IPS-NIHi11 (cell line): ENCODE measurements at places on chromosomes 4 and X.
A peak's percentile ranks its signal among the peaks of the same experiment; 100 is the strongest.

DNA sequence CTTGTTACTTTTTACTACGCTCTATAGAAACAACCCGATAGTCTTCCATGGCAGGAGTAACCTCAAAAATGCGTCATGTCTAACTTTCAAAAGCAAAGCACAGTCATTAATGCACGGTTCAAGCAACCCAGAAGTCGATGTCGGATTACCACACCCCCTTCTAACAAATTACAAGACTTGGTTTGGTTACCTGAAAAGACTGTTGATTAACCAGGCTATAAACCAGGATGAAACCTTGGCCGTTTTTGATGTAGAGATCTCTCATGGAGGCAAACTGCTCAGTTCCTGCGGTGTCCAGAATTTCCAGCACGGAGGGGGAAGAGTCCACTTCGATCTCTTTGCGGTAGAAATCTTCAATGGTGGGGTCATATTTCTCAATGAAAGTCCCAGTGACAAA lies 2.4 kb downstream of the RAP2C start:
- DNase-seq, result no peak

DNA sequence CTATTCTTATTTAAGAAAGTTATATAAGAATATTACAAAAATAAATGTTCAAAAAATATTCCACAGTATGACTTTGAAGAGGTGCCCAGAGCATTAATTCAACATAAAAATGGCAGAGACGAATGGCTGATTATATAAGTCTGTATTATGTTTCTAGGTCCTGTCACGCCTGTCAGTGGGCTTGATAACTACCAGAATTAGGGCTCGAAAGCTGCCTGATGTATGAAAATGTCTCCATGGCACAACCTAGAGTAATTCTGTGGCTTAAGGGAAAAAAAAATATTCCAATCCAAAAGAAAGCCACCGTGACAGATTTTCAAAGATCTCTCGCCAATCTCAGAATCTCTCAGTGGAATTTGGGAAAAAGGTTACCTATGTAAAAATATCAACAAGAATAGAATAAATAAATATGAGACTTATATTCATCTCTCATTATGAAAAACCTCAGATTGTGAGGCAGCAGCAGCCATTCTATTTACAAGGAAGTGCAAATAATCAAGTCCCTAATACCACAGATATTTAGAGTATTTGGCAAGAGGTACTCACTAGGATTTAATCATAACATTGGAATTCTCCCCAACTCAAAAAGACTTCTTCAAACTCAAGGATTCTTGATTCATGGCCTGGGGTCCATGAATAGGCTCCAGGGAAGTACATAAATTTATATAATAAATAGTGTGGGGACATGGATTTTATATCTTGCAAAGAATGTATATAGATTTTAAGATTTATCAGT lies 489.1 kb upstream of the INTU start:
- no peak for DNase-seq

DNA sequence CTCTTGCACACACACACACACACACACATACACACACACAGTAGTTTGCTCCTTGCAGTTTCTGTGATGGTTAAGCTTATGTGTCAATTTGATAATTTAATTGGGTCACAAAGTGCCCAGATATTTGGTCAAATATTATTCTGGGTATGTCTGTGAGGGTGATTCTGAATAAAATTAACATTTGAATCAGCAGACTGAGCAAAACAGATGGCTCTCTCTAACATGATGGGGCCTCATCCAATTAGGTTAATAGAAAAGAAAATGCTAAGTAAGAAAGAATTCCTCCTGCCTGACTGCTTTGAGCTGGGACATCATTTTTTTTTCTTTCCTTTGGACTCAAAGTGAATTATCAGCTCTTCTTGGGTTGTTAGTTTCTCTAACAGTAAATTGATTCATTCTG lies 191.2 kb upstream of the INTU start:
- DNase-seq, result no peak

DNA sequence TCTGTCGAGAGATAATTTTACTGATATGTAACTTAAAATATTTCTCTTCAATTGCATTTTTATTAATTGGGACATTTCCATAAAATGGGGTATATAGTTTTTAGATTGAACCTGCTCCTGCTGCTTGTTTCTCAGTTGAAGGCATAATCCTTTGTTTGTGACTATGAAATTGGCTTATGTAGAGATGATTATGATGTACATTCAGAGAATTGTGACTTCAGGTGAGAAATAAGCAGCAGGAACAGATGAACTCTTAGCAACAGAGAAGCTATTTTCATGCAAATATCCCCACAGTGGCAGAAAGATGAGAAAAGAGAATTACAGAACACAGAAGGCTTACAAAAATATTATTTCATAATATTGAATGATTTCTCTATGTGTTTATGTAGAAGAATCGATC lies 1499.5 kb upstream of the ADGRL3 start:
- no peak for DNase-seq

- DNase-seq, result peak; percentile 27
These were observed 40.1 kb downstream of the LDB2 start for GRCh38 chr4:16858275-16858752.

DNA sequence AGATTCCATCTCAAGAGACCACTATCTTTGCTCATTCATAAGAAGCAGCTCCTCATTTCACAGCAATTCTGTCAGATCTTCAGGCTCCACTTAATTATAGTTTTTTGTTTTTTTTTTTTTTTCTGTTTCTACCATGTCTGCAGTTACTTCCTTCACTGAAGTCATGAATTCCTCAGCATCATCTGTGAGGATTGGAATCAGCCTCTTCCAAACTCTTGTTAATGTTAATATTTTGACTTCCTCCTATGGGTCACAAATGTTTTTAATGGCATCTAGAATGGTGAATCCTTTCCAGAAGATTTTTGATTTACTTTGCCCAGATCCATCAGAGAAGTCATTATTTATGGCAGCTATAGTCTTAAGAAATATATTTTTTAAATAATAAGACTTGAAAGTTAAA lies 53.1 kb downstream of the BMP2K start:
- DNase-seq, result no peak

DNA sequence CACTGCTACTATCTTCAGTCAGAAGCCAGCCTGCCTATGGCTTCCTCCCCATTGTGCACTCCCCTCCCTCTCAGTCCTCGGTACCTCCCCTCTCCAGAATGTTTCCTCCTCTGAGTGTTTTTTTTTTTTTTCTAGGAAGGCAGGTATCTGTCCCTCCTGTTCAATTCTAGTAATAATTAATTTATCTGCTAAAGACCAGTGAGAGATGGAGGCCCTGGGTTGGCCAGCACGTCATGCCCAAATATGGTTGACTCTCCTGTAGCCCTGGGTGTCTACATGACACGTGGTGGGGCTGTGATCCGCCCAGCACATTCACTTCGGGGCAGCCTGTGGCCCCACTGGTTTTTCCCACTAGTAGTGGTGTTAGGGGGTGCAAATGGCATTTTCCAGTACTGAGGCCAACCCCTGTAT lies 1.8 kb downstream of the FLNA start:
- DNase-seq, result no peak
